ENCODE measurements at places on chromosomes 3 and 15. TPM values are rescaled to one million over a fixed set of nuclear protein-coding genes. Genes with fewer than 3 reads are reported as not detected.

KLHL40 gene
- not detected for total RNA-seq

DNA sequence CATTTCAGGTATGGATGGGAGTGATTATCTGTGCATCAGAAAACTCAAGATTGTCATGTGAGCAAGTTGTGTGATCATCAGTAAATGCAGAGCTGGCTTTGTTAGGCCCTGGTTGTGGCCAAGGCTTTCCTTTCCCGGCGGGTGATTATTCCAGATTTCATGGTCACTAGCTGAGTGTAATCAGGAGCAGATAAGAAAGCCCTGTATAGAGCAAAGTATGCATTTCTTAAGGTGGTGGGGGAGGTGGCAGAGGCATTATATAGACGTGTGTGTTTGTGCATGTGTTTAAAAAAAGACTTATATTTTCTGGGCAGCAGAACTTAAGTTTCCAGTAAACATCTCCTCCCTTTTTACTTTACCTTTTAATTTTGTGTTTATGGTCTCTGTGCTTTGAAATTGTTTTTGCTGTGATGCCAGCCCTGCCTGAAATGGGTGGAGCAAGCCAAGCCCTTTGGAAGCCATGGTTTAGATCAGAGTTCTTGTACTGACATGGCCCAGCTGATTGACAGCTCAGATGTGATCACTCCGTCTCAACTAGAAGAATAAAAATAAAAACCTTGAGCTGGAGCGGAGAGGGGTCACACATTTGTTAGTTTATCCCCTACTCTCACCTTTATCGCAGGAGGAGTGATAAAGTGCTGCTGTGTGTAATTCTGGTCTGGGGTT lies 22.2 kb downstream of the SMAD3 start:
- DNase-seq, result no peak

- DNase-seq, result peak; percentile 39
Observed at GRCh38 chr15:94673801-94674200, 442.4 kb downstream of the MCTP2 start.

DNA sequence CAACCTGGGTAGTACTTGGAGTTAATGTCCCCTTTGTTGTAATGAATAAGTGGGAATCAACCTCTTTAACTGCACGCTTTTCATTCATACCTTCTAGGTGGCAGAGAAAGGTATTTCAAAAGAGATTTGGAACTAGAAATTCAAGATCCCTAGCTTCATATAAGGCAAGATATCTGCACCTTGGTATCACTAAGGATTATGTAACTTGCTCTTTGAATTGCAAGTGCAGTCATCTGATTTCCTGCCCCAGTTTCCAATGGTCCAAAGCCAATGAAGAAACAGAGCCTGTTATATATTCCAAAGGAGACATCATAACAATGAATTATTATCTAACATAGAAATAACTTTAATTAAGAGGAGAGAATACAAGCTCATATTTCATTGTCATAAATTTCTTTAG lies 54.8 kb upstream of the CMSS1 start:
- no peak for DNase-seq

DNA sequence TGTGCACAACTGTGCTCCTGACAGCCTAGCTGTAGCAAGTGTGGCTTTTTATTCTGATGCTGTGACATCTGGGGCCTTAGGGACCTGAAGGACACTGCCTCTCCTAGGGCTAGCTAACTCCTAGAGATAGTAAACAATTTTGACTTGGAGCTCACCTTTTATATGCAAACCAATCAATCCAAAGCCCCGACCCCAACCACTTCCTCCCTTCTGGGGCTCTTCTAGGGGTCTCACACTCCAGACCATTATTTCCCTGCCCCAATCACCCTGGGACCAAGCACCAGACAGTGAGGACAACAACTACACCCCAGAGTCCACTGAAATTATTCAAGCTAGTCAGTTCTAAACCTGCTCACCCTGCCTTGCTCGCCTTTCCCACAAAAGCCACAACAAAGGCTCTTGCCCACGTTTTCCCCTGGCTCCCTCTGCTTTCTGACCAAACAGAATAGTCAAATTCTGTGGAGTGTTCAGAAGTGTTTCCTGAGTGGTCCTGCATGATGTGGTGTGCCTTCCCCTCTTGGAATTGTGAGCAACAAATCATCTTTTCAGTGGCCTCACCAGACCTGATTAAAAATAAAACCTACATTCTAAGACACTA lies 84.2 kb upstream of the WNT5A start:
- DNase-seq, result peak; percentile 66

PP2D1 gene
- not detected for total RNA-seq

- DNase-seq, result no peak
Observed at GRCh38 chr3:122235147-122235546, 51.7 kb downstream of the CASR start.

- peak; percentile 22 for DNase-seq
Observed at GRCh38 chr3:142019794-142020320, 129.5 kb downstream of the TFDP2 start.

DNA sequence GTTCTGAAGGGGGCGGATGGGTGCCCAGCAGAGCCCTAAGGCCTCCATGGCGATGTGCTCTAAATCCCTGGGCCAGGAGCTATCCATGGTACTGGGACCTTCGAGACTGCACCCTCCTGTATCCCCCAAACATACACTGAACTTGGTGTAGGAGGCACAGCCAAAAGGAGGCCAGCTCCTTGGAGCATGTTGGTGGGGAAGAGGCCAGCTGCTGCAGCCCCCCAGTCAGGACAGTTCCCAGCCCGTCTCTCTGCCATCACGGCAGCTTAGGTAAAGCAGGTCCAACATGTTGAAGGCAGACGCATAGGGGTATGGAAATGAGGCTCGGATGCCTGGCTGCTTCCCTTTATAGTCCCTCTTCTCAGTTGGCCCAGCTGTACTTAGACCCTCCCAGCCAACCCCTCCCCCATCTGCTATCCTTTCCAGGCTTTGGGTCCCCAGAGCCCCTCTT lies 1.8 kb downstream of the CAMKV start:
- DNase-seq, result peak; percentile 22
